ENCODE measurements at places on chromosomes 12 and 14.

- DNase-seq = no peak
These were observed 47.7 kb downstream of the NCOR2 start for GRCh38 chr12:124519746-124520145.

- DNase-seq = peak; percentile 20
These were observed 127.9 kb upstream of the TMEM132D start for GRCh38 chr12:130031571-130032189.

- DNase-seq = no peak
These were observed 440.7 kb downstream of the CCER1 start for GRCh38 chr12:90514325-90514724.

DNA sequence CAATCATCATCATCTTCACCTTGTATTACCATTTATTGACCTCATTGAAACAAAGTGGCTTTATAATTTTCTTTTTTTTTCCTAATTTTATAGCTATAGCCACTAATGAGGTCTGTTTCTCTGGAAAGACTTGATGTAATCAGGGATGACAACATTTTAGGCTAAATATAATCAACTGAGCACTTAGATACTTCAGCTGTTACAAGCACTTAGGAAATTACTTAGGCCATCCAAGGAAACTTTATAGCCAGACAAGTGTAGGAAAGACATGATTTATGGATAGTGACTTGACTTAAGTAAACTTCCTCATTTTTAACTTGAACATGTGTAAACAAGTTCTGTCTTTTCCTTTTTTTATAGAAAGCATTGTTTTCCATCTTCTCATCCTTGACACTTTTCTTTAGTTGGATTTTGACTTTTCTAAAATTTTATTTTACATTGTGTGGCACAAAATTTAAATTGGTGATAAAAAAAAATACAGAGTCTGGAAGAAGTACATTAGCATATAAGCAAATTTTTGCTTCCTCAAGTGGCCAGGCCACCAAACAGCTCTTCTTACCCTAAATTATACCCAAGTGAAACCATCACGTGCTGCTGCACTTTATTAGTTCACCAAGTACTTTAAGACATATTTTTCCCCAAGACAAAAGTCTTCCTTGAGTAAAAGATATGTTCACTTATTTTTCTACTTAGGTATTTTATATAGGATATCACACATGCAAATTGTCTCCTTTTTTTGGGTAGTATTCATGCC, 15.1 kb downstream of the CPNE8 start:
- DNase-seq = no peak

DNA sequence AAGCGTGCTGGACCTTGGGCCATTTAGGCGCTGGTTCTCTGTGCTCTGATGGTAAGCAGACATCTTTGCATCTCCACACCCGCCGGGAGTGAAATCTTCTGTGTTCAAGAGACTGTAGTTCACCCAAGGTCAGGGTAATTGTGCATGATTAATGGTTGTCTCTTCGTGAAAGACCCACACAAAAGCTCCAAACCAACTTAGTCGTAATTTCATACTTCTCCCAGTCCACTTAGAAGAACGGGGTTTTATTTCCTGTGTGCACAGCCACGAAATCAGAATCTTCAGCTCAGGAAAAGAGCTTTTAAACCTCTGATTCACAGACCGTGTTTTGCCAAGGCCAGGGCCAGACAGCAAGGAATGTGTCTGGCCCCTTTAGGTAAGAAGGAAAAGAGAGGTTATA, 640.9 kb downstream of the MED13L start:
- no peak for DNase-seq

GRCh38 chr12:49233842-49234526, 30.9 kb upstream of the TUBA1C start:
- peak; percentile 30 for DNase-seq

- no peak for DNase-seq
These were observed 151.7 kb downstream of the PDZRN4 start for GRCh38 chr12:41339784-41340183.

- no peak for DNase-seq
These were observed 66.9 kb downstream of the ANKS1B start for GRCh38 chr12:99917711-99918402.

GRCh38 chr12:87216436-87216835, 812.8 kb downstream of the C12orf50 start:
- DNase-seq = no peak

GRCh38 chr12:40620564-40621019, 71.6 kb upstream of the CNTN1 start:
- no peak for DNase-seq

DNA sequence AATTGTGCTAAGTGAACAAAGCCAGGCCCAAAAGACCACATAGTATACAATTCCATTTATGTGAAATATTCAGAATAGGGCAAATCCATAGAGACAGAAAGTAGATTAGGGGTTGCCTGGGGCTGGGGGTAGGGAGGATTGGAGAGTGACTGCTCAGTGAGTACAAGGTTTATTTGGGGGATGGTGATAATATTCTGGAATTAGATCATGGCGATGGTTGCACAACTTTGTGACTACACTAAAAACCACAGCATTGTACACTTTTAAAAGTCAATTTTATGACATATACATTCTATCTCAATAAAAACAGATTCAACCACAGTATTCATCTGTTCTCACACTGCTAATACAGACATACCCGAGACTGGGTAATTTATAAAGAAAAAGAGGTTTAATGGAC, 68.7 kb upstream of the MAP1LC3B2 start:
- DNase-seq = no peak

- DNase-seq = no peak
These were observed 173.2 kb downstream of the CAND1 start for GRCh38 chr12:67442347-67442841.

DNA sequence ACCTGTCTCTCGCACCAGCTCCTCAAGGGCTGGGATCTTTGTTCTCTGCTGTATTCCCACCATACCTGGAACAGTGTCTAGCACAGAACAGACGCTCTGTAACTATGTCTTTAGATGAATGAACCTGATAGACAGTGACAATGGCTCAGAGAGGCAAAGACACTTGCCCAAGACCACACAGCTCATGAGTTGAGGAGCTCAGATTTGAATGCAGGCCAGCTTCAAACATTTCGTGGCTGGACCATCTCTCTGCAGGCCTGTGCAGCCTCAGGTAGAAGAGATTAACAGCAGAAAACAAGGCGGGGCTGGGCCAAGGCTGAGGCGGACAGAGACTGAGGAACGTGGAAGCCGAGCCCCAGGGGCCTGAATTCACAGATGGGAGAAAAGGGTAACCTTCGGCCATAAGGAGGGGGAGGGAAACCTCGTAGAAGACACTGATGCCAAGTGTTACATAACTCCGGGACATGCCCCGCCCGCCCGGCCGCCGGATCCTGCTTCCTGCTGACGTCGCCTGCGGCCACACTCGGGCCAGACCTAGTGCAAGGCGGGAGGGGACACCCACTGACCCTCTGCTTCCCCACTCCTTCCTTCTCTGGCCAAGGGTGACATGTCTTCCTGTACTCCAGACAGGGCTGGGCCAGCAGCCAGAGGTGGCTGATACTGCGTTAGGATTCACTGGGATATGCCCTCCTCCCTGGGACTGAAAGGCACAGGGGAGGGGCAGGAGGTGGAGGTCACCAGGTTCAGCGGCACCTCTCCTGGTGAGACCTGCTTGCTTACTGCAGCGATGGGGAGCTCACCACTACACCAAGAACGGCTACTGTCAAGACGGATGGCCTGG, 86.8 kb downstream of the RFLNA start:
- no peak for DNase-seq

GRCh38 chr12:32336261-32336660, 63.1 kb upstream of the FGD4 start:
- no peak for DNase-seq

GRCh38 chr14:54577977-54578376, 11.0 kb downstream of the SAMD4A start:
- no peak for DNase-seq

DNA sequence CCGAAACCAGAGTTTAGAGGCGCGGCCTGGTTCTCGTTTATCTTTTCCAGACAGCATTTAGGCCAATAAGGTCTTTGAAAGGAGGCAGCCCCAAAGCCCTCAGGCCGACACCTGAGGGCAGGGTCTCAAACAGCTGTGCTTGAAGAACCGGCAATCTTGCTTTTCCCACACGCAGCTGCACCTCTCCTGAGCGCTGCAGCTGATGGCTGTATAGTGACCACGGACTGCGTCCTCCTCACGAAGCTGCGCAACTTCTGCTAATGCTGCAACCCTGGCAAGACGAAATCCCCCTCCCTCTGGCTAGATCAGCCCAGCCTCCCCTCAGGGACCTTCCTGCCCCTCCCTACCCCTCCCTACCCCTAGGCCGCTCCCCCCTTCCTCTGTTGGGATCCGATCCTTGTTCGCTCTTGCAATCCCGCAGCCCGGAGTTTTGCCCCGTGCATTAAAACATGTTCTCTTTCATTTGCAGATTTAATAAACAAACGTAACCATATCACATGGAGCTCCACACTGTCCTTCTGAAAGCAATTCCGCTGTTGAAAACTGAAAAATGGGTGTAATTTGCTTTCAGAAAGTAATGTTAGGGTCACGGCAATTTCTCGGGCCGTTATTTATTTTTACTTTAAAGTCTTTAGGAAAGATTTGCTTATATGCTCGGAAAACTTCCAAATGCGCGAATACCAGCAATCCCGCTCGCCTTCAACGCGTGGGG, 4.8 kb upstream of the PAX9 start:
- no peak for DNase-seq

GRCh38 chr12:55703901-55704761, 3.6 kb downstream of the ITGA7 start:
- DNase-seq = no peak

GRCh38 chr14:31934767-31935266, 142.3 kb upstream of the ARHGAP5 start:
- no peak for DNase-seq

- DNase-seq = no peak
These were observed 17.2 kb upstream of the SLC35F4 start for GRCh38 chr14:57883061-57883460.

DNA sequence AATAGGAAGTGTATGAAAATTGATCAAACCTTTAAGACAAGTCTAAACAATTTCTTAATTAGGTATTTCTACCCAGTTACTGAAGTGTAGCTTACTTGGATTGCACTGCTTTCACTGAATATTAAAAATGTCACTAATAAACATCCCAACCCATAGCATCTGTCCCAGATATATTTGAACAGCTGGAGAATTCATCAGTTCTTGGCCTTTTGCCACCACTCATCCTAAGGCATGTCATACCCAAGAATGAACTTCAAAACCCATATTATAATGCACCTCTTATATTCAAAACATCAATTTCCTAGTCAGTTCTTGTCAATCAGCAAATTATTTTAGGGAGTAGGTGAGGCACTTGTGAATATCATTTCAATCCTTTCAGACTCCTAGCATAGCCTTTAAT, 392.3 kb downstream of the PAWR start:
- no peak for DNase-seq

- DNase-seq = no peak
These were observed 23.2 kb downstream of the GALNT9 start for GRCh38 chr12:132305991-132306884.

GRCh38 chr12:16159571-16159970, 117.9 kb downstream of the SLC15A5 start:
- DNase-seq = no peak

- DNase-seq = no peak
These were observed 116.2 kb downstream of the NUAK1 start for GRCh38 chr12:106022568-106023012.

DNA sequence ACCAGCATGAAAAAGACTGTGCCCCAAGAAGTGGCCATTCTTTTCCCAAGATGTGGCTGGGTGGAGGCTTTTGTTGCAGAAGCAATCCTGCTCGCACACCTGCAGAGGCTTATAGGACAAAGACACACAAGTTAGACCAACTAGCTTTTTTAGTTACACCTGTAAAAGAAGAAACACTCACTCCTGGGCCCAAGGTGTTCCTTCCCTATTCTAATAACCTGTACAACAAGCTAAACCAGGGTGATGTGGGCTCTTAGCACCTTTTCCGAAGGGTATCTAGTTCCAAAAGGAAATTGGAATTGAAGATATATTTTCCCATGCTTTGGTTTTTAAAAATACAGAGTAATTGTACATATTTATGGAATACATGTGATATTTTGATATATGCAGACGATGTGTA, 31.0 kb downstream of the ENTPD5 start:
- no peak for DNase-seq

DNA sequence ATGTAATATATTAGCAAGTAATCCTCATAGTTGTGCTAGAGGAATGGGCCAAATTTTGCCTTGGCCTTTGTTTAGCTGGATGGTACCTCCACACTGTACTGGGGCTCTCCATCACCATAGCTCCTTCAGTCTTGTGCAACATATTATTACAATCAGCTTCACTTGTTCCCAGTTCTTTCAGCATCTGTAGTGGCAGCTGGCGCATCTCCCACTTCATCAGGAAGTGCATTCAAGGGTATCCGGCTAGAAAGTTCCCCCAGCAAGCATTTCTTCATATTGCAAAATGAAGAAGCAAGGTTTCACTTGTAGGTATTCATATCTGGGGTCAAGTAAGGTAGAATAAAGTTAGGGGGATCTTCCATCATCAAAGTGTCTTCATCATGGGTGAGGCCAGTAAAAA, 123.7 kb downstream of the IGF1 start:
- DNase-seq = no peak

- no peak for DNase-seq
These were observed 23.8 kb upstream of the LRTM2 start for GRCh38 chr12:1796515-1797010.

GRCh38 chr14:73758392-73759182, 44.4 kb upstream of the PNMA1 start:
- peak; percentile 81 for DNase-seq

GRCh38 chr12:86727160-86727559, 471.0 kb upstream of the MGAT4C start:
- no peak for DNase-seq

DNA sequence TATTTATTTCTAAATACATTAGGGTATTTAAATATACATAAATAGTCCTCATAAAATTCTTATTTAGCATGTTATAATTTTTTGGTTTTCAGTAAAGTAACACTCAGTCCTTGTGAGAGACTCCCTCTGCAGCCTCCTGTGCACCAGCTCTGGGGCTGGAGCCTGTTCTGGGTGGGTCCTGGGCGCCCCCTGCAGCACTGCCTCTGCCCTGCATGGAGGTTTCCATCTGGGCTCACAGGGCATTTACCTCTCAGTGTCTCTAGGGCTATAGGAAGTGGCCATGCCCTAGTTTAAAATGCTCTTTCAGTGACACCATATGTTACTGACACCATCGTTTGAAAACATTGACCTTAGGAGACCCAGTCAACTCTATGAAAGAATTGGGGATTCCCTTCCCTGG, 1155.2 kb downstream of the TMEM121 start:
- no peak for DNase-seq

All from GM06990 (cell line).